ENCODE measurements at places on chromosomes 3 and 15.

GRCh38 chr3:115553796-115554486, 69.4 kb upstream of the GAP43 start:
- no peak for DNase-seq

GRCh38 chr15:100310041-100310405, 31.8 kb downstream of the ADAMTS17 start:
- no peak for DNase-seq

DNA sequence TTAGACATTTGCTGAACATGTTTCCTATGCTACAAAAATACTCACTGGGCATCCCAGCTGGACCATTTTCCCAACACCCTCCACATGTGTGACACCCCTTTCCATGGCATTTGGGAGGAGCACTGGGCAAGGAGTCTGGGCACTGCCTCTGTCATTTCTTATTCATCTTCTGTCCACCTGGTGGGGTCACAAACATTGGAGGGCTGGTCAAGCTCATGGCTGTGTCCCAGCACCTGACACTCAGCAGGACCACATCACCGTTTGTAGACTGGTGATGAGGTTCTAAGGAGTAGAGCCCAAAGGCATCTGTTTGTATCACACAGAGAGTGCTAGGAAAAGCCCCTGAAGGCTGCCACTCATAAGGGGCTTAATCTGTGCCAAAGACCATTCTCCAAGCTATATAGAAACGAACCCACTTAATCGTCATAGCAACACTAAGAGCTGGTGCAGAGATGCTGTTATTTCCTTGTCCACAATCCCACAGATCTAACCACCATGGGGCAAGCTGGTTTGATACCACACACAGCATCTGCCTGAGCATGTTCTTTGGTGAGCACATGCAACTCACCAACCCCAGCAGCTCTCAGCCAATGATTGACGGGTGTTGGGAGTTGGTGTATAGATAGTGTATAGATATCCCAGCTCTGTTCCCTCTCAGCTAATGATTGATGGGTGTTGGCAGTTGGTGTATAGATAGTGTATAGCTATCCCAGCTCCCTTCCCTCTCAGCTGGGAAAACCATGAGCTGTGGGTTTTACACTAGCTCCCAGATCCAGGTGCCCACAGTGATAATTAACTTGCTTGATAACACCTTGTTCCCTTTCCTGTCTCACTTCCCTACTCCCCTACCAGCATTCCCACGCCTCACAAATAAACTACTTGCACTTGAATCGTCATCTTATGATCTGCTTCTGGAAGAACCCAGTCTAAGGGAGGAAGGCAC, 42.7 kb upstream of the ATP2B2 start:
- no peak for DNase-seq

DNA sequence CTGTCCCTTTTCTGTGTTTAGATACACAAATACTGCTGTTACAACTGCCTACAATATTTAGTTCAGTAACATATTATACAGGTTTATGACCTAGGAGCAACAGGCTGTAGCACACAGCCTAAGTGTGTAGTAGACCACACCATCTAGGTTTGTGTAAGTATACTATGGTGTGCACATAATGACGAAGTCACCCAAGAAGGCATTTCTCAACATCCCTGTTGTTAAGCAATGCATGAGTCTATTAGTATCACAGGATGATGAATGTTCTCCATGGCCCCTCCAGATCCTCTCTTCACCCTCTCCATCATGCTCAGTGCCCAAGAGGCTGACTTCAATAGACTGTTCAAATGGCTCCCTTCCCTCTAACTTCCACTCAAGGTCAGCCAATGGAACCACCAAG, 14.6 kb upstream of the SEC62 start:
- DNase-seq = no peak

DNA sequence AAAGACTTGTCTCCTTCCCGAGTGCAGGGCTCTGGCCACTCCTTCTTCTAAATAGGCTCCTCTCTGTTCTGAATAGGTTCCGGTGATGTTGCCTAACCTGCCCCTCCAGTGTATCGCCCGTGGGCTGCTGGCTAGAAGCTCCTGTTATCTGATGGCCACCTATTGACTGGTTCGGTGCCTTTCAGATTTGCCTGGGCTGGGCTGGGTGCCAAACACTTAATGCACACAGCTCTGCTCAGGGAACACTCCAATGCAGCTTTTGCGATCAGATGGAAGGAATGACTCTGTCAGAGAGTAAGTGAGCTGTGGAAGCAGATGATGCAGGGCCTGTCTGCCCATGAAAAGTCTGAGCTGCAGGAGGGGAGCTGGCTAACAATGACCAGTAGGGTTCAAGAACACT, 112.9 kb downstream of the CORO2B start:
- DNase-seq = no peak

- DNase-seq = no peak
These were observed 10.0 kb downstream of the FAM98B start for GRCh38 chr15:38463893-38464292.

- no peak for DNase-seq
These were observed 161.2 kb upstream of the KCNH8 start for GRCh38 chr3:18987070-18987469.

GRCh38 chr15:100544338-100544841, 15.6 kb upstream of the CERS3 start:
- no peak for DNase-seq

Data from activated CD4-positive, CD25-positive, alpha-beta regulatory T cell treated with anti-CD3 and anti-CD28 coated beads, Interleukin-2, amount 50 U/mL, for 16 hours (primary cell).